ENCODE measurements at places on chromosomes 11 and 22.

GRCh38 chr11:85276332-85276731, 350.8 kb downstream of the DLG2 start:
- DNase-seq, result no peak

GRCh38 chr11:94845622-94846021, 77.5 kb downstream of the AMOTL1 start:
- DNase-seq, result no peak

- no peak for DNase-seq
Measured at GRCh38 chr11:108963118-108963517, 298.2 kb downstream of the DDX10 start.

DNA sequence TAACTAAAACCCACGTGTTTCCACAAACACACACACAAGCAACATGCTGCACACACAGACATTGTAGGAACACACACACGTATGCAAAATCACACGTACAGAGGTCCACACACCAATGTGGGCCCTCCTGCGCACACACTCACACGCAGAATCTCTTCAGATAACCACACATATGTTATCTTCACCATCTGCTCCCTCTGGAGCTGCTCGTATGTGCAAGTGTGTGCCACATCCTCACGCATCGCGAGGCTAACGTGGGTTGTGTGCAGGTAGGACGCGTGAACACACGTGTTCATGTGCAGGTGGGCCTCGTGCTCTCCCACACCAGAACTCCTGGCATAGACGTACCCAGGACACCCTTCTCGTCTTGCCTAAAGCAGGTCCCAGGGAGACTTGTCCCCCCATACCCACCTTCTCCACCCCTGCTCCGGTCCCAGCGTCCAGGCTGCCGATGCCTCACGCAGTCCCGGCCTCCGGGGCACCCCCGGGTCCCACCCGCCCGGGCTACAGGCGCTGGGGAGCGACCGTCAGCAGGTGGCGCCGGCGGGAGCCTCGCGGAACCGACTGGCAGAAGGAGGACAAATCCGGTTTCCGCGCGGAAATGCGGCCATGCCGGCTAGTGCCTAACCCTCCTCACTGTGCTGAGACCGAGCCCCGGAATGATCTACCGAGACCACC, 10.3 kb upstream of the IGSF9B start:
- DNase-seq, result no peak

- no peak for DNase-seq
Measured at GRCh38 chr11:57154739-57155138, 27.0 kb upstream of the LRRC55 start.

GRCh38 chr11:1060852-1061616, 13.6 kb upstream of the MUC2 start:
- DNase-seq, result no peak

DNA sequence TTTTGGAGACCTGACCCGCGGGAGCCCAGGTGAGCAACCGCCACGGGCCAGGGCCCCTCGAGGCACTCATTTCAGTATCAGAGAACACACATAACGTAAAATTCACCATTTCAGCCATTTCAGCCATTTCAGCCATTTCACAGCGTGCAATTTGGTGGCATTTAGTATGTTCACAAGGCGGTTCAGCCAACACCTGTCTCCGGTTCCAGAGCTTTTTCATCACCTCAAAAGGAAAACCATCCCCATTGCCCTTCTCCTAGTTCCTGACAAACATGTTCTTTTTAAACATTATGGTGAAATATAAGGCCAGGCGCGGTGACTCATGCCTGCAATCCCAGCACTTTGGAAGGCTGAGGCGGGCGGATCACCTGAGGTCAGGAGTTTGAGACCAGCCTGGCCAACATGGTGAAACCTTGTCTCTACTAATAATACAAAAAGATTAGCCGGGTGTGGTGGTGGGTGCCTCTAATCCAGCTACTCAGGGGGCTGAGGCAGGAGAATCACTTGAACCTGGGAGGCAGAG, 119.3 kb downstream of the KCNQ1 start:
- no peak for DNase-seq

- no peak for DNase-seq
Measured at GRCh38 chr11:127925475-127925874, 661.9 kb downstream of the ETS1 start.

GRCh38 chr22:26648528-26649388, 8.6 kb upstream of the MIAT start:
- DNase-seq, result no peak

GRCh38 chr11:75524665-75525432, 892 bp downstream of the GDPD5 start:
- DNase-seq, result no peak

DNA sequence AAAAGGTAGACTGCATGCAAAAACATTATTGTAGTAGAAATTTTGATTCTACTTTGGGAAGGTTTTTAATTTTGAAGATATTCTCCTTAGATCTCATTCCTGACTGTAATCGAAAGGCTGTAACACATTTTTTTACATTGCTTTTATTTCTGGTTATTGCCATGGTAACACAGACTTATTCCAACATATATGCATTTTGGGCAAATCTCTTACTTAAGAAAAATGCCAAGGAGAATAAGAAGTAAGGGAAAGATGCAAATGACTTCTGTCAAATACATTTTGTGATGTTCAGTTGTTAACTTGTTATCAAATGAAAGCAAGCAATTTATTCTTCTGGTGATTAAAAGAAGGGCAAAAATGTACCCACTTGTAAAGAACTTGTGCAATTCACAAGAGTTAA, 267.5 kb downstream of the AASDHPPT start:
- DNase-seq, result no peak

GRCh38 chr11:13415201-13415600, 47.8 kb downstream of the BTBD10 start:
- DNase-seq, result no peak

All from NCI-H1694 treated with DMSO at 0.1 percent for 48 hours (cell line).